CD4-positive, alpha-beta T cell treated with Interleukin-10 for 1 hour (primary cell): ENCODE measurements at places on chromosomes 12 and 14.
A peak's percentile ranks its signal among the peaks of the same experiment; 100 is the strongest.

GRCh38 chr12:115811045-115811444 lies 466.4 kb downstream of the MED13L start:
- no peak for DNase-seq

DNA sequence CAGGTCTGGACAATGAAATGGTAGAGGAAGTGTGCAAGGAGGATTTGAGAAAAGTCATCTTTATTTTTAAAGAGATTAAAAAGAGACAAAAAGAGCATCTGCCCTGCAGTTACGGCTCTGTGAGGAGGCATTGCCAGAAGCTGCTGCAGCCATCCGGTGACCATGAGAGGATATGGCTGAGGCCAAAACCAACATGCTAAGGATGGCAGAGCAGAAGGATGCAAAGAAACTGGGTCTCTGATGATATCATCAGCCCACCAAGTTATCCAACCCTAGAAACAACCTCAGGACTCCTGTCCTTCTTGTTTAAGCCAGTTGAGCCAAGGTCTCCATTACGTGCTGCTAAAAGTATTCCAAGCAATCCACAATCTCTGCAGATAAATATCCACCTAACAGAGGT lies 48.0 kb upstream of the CCND2 start:
- no peak for DNase-seq

DNA sequence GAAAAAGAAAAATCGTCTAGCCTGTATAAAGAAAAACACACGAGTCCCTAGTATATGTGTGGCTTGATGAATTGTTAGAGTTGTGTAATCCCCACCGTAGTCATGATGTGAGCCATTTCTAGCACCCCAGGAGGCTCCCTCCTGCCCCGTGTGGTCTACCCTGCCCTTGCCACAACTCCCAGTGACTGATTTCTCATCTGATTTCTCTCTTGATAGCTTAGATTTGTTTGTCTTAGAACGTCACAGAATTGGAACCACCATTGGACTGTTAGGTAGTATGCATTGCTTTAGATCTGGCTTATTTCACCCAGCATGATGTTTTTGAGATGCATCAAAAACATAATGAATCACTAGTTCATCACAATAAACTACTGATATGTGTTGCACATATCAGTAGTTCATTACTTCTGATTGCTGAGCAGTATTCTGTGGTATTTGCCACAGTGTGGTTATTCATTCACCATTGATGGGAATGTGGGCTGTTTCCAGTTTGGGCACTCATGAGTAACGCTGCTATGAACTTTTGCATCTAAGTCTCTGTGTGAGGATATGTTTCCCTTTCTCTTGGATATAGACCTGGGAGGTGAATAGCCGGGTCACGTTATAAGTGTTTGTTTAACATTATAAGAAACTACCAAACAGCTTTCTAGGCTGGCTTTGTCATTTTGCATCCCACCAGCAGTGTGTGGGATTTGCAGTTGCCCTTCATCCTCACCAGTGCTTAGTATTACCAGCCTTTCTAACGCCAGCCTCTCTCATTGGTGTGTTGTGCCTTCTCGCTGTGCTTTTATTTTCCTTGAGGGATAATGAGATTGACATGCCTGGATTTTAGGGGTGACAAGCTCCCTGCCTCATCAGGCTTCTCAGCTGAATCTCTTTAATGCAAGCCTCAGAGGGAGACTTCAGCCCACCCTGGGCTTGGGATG lies 31.9 kb upstream of the NCOR2 start:
- no peak for DNase-seq

GRCh38 chr14:99760817-99761216 lies 32.4 kb upstream of the EML1 start:
- no peak for DNase-seq

- DNase-seq, result no peak
These were observed 7.6 kb upstream of the CDC42BPB start for GRCh38 chr14:103064978-103065377.

- DNase-seq, result no peak
These were observed 415.8 kb downstream of the SOX5 start for GRCh38 chr12:23533699-23534098.

GRCh38 chr12:46187023-46187422 lies 81.8 kb downstream of the SLC38A1 start:
- DNase-seq, result no peak

- DNase-seq, result no peak
These were observed 365.4 kb downstream of the EMP1 start for GRCh38 chr12:13561923-13562322.

DNA sequence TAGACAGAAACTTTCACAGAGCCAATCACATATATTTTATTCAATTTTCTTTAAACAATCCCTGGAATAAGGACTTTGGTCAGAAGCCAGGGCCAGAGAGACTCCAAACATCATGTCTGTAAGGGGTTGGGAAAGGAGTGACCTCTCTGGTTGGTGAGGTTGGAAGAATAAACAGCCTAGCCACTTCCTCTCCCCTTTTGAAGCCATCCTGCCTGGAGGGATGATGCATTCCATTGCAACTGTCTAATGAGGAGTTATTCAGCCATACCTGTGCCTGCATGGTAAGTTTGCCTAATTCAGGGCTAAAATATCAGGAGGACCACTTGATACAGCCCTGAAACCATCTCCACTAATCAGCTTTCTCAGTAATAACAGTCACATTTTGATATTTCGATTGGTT lies 299.8 kb downstream of the KCNH5 start:
- DNase-seq, result no peak

GRCh38 chr14:69771136-69771535 lies 4.2 kb downstream of the SRSF5 start:
- DNase-seq, result no peak

- no peak for DNase-seq
These were observed 714.8 kb downstream of the TRHDE start for GRCh38 chr12:72986963-72987362.

DNA sequence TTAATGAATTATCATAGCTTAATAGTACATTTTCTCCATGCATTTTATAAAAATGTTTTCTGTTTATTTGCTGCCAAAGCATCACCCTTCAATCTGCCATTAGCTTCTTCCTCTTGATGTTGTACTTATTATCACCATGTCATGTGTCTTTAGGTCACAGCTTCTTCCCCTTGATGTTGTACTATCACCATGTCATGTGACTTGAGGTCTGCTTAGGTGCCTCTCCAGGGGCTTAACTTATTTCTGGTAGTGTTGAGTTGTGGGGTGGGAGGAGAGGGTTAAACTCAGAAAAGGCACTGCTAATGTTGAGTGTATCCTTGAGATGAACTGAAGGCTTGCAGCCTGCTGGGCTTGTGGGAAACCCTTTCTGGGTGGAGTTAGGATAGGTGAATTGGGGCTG lies 87.8 kb downstream of the DAAM1 start:
- DNase-seq, result no peak

GRCh38 chr14:106883218-106883692 lies 1356.9 kb downstream of the TMEM121 start:
- DNase-seq, result peak; percentile 40

GRCh38 chr14:83331513-83331912 lies 1797.9 kb upstream of the SEL1L start:
- DNase-seq, result no peak

- no peak for DNase-seq
These were observed 73.6 kb downstream of the OSBPL8 start for GRCh38 chr12:76486011-76486410.

- DNase-seq, result no peak
These were observed 28.5 kb downstream of the PRIMA1 start for GRCh38 chr14:93759719-93760307.

DNA sequence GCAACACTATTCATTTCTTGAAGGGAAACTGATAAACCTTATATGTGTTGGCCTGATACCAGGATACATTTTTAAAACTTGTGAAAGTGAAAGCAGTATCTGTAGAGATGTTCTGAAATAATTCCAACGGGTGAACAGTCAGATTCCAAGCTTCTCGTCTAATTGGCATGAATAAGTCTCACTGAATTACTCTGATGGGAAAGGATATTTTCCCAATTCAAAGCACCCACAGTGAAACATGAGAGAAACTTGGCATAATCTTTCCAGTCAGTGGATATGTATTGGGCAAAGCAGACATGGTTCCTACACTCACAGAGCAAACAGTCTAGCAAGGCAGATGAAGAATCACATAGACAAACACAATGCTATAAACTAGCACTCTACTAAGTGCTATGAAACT lies 413.1 kb downstream of the MED13L start:
- DNase-seq, result no peak

- DNase-seq, result no peak
These were observed 7.3 kb downstream of the USP15 start for GRCh38 chr12:62267480-62267879.

GRCh38 chr12:121202407-121203355 lies 7.2 kb upstream of the P2RX4 start:
- DNase-seq, result no peak

DNA sequence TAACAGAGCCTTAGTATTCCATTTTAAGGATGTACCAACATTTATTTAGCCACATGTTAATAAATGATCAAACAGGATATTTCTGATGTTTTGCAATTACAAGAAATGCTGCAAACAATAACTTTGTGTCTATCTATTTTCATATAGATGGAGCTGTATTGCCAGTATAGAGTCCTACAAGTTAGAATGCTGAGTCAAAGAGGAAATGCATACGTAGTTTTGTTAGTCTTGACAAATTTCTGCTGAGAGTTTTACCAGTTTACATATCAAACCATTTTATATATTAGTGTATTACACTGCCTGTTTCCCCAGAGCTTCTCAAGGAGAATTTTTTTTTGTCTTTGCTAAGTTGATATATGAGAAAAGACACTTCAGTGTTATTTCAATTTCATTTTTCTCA lies 541.7 kb downstream of the SLC16A7 start:
- no peak for DNase-seq

- no peak for DNase-seq
These were observed 262.6 kb upstream of the SFSWAP start for GRCh38 chr12:131448254-131448795.

DNA sequence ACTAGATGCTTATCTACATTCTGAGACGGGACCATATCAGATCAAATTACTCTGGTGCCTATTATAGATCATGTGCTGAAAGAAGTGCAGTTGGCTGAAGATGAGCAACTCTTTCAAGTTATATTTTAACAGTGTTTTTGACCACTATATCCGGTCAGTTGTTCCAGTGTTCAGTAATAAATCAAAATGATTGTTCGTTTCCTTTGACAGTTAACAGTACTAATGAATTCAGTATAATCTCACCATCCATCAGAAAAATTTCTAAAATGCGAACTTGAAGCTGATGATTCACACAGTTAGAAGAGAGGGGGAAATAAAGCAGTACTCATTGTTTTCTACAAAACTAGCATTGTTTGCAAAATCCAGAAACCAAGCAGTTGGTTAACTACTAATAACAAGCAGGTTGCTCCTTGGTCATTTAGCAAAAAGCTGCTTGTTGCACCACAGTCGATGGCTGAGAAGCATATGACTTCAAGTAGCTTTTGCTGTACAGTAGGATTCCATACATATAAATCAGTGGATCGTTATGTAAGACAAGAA lies 2.3 kb downstream of the RPS6KA5 start:
- DNase-seq, result no peak

DNA sequence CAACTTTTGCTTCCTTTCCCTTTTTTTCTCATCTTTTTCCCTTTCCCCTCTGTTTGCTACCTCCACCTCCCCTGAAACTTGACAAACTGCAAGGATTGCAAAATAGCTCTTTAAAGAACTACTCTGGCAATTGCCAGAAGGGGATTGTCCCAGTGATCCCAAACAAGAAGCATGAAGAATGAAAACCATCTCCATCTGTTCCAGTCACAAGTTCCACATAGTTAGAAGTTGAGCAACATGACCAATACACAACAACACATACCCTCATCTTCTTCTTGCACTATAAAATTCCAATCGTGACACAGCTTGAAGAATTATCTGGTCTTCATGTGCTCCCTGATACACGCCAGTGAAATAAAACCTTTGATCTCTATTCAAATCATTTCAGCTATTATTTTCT lies 93.7 kb upstream of the USP15 start:
- DNase-seq, result no peak

- peak; percentile 34 for DNase-seq
These were observed 150.6 kb upstream of the AEBP2 start for GRCh38 chr12:19288603-19289244.
